ENCODE measurements at places on chromosomes 6 and 20. TPM values are rescaled to one million over a fixed set of nuclear protein-coding genes. Genes with fewer than 3 reads are reported as not detected.

The HRH3 gene
- total RNA-seq, result not detected

The MRPL2 gene
- 3.5 TPM for total RNA-seq

The IL17A gene
- not detected for total RNA-seq

The KHDC1L gene
- total RNA-seq, result not detected

The GPR6 gene
- total RNA-seq, result not detected
